Left hindlimb (tissue), 1 donor: ENCODE measurements at places on chromosomes 16 and 17.

- no peak for DNase-seq
Measured at GRCh38 chr16:72122308-72122707, 28.7 kb downstream of the DHX38 start.

GRCh38 chr16:50025537-50025931, 509 bp downstream of the CNEP1R1 start:
- DNase-seq, result no peak

DNA sequence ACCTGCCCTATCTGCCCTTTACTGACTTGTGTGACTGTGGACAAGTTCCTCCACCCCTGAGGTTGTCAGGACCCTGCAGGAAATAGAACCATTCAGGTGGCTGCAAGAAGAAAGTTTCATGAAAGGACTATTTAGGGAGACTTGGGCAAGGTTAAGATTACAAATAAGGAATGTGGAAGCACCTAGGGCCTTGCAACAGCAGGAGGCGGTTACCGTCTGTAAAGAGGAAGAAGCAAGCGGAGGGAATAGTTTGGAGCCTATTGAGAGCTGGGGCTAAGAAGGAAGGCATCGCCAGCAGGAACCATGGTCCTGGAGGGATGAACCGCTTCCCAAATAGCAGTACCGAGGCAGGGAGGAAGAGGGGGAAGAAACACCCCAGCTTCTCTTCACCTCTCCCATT, 132.4 kb downstream of the PRKCB start:
- DNase-seq, result no peak

GRCh38 chr17:35973333-35974260, 7.7 kb downstream of the CCL16 start:
- DNase-seq, result no peak

DNA sequence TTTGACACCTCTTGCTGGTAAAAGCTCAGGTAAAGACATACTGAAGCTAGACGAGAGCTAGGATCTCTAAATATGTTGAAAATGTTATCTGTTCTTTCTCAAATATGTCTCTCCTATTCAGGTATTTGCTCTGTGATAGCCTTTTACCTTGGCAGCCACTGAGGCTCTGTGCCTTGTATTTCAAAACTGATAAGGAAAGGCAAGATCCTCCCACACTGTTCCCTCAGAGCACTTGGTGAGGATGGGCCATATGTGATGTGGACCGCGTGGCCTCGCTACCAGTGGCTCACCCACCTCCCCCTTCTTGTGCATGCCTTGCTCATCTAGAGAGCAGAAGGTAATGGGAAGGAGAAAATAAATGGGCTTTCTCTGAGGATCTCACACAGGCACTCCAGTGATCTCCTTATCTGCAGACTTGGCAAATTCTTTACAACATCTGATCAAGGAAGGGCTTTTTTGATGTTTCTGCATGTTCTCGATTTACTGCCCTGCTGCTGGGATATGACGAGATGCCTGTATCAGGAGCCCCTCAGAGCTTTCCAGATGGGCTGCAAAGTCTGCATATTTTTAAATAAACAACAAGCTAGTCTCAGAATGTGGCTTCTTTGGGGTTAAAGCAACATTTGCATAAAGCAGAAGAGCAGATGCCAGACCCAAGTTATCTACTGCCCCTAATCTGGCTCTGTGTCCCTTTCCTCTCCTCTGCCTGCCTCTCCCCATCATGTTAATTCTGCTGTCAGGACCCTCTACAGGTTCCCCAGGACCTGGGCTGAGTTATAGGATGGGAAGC, 16.9 kb downstream of the HOXB1 start:
- DNase-seq, result no peak

- DNase-seq, result no peak
Measured at GRCh38 chr17:76276461-76277299, 11.5 kb downstream of the UBALD2 start.

GRCh38 chr17:76747716-76748363, 9.9 kb downstream of the MFSD11 start:
- DNase-seq, result no peak
